ENCODE measurements at places on chromosomes 7 and 10. TPM values are rescaled to one million over a fixed set of nuclear protein-coding genes. Genes with fewer than 3 reads are reported as not detected.

DNA sequence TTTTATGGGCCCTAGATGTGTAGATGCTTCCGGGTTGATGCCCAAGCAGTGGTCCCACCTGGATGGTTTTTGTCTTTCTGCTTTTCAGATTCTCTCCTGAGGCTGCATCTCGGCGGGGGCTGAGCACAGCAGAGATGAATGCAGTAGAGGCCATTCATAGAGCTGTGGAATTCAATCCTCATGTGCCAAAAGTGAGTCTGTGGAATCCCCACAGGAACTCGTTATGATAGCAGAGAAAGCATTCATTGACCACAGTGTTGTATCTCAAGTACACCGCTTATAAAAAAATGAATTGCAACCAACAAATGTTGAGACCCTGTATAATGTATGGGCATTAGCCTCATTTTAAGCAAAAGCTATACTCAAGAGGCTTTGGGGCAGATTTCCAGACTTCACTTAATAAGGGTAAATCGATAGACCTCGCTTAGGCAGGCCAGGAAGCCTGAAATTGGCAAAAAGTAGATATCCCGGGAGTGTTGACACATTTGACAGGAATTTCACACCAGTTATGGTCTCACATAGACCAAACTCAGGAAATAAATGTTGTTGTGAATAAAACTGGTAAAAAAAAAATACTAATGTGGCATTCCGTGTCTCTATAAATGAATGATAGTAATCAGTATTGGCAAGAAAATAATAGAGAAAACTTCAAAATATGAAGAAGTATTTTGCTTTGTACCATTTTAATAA is 132.0 kb downstream of the WNT2 start:
- no peak overlapping the region for H3K4me3 ChIP-seq
- H3K4me1 ChIP-seq, result no peaks in the 10 kb centered on the region
- no peaks in the 10 kb centered on the region for H3K27me3 ChIP-seq
- H3K36me3 ChIP-seq, result no peaks in the 10 kb centered on the region

GRCh38 chr10:54372179-54372578 is 428.9 kb downstream of the PCDH15 start:
- H3K27ac ChIP-seq, result no peak overlapping the region
- no peaks in the 10 kb centered on the region for H3K27me3 ChIP-seq
- no peak overlapping the region for H3K4me3 ChIP-seq

The DMTF1 gene
- total RNA-seq, result 36.2 TPM

DNA sequence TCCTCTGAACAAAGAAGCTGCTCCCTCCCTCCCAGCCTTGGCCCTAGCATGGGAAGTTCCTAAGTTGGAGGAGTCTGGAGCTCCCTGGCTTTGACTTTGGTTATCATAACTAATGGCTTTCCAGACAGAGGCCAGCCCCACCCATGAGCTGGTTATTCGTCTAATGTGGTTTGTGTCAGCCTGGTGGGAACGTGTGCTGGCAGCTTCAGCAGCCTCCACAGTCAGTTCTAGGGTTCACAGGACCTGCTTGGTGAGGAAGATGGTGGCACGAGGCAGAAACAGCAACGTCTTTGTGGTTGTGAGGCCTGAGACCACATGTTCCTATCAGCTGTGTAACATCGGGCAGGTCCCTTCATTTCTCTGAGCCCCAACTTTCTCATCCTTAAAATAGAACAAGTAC is 103.1 kb downstream of the PAXIP1 start:
- H3K36me3 ChIP-seq, result no peaks in the 10 kb centered on the region
- H3K4me3 ChIP-seq, result no peak overlapping the region
- no peaks in the 10 kb centered on the region for H3K4me1 ChIP-seq
- no peak for DNase-seq
- H3K27ac ChIP-seq, result no peak overlapping the region

GRCh38 chr7:50832744-50833143 is 50.0 kb upstream of the GRB10 start:
- no peaks in the 10 kb centered on the region for H3K36me3 ChIP-seq
- H3K27ac ChIP-seq, result no peak overlapping the region
- H3K4me1 ChIP-seq, result no peaks in the 10 kb centered on the region
- no peaks in the 10 kb centered on the region for H3K27me3 ChIP-seq
- H3K4me3 ChIP-seq, result no peak overlapping the region
- DNase-seq, result no peak

DNA sequence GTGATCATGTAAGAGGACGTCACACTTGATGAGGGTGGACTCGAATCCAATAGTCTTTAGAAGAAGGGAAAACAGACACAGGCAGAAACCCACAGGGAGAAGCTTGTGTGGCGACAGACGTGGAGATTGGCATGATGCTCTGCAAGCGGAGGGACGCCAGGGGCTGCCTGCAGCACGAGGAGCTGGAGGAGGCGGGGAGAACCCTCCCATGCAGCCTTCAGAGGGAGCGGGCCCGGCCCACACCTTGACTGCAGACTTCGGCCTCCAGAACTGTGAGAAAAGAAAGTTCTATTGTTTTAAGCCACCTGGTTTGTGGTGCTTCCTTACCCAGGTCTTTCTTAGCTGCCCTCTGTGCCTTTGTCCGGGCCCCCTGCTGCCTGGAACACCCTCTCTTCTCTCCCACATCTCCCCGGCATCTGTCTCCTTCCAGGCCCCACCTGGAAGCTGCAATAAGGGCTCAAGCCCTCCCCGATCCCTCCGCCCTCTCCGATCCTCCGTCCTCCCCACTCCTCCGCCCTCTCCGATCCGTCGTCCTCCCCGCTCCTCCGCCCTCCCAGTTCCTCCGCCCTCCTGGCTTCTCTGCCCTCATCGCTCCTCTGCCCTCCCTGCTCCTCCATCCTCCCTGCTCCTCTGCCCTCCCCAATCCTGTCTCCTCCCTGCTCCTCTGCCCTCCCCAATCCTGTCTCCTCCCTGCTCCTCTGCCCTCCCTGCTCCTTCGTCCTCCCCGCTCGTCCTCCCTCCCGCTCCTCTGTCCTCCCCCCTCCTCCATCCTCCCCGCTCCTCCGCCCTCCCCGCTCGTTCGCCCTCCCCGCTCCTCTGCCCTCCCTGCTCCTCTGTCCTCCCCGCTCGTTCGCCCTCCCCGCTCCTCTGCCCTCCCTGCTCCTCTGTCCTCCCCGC is 17.4 kb upstream of the PRKAG2 start:
- no peak for DNase-seq
- no peak overlapping the region for H3K27ac ChIP-seq
- H3K36me3 ChIP-seq, result no peaks in the 10 kb centered on the region
- no peaks in the 10 kb centered on the region for H3K27me3 ChIP-seq
- H3K4me1 ChIP-seq, result no peaks in the 10 kb centered on the region

GRCh38 chr7:7522421-7522820 is 13.3 kb downstream of the COL28A1 start:
- no peak for DNase-seq
- no peaks in the 10 kb centered on the region for H3K27me3 ChIP-seq
- no peak overlapping the region for H3K27ac ChIP-seq
- no peaks in the 10 kb centered on the region for H3K36me3 ChIP-seq
- peaks cover 6% of the 10 kb centered on the region for H3K4me1 ChIP-seq

The AKR1C2 gene
- total RNA-seq, result 1.0 TPM

DNA sequence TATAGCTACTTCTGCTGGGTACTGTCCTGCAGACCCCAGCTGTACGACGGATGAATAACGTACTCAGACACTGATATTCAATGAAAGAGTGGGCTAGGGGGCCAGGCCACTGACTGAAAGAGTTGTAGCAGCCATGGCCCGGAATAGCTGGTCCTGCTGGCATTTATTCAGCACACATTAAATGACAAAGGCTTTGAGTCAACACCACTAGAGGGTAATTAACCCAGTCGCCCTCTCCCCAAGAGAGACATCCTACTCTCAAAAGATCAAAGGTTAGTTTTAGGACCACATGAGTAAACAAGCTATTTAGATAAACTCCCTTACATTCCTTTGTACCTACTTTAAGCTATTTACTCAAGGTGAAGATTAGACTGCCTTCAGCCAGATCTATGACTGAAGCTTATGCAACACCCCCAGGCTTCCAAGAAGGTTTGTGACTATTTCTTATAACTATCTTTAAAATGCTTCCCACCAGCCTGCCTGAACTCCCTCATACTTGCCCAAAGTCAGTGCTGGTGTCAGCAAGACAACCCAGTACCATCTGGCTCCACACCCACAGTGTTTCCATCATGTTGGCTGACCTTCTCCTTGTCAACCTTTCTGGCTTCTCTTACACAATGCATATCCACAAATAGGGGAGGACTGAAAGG is 629.1 kb downstream of the SORCS1 start:
- no peak overlapping the region for H3K27ac ChIP-seq
- H3K4me3 ChIP-seq, result no peak overlapping the region
- no peaks in the 10 kb centered on the region for H3K27me3 ChIP-seq
- no peak for DNase-seq
- H3K36me3 ChIP-seq, result no peaks in the 10 kb centered on the region
- H3K4me1 ChIP-seq, result no peaks in the 10 kb centered on the region

DNA sequence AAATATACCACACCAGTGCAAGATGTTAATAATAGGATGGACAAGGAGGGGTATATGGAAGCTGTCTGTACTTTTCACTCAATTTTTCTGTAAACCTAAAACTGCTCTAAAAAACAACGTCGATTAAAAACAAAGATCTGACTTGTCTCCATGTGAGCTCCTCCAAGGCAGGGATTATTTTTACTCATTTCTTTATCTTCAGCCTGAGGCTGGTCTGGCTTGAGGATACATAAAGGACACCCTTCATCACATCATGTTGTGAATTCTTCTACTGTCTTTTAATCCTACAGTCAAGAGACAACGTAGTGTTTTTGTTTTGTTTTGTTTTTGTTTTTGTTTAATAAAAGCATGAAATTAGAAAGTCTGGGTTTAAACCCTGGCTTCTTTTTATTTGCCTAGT is 486.9 kb downstream of the PLXNA4 start:
- no peak for DNase-seq
- H3K27ac ChIP-seq, result no peak overlapping the region
- H3K27me3 ChIP-seq, result no peaks in the 10 kb centered on the region
- H3K4me3 ChIP-seq, result no peak overlapping the region

The INPP5A gene
- total RNA-seq, result 95.5 TPM

DNA sequence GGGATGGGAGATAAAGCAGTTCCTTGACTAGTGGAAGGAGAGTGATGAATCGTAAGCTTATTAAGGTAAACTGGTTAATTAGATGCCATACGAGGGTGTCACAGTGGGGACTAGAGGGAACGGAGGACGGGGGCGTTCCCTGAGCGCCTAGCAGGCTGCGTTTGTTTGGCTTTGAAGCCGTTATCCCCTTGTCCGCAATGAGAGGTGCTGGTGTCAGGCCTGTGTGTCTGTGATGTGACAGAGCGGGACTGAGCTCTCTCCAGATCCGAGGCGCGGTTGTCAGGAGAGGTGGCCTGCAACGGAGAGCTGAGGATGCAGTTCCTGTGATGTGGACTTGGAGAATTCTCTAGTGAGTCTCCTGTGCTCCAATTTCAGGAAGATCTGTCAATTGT is 60.0 kb upstream of the PRPS1L1 start:
- peak overlapping the region; percentile 75 for H3K4me3 ChIP-seq
- H3K36me3 ChIP-seq, result no peaks in the 10 kb centered on the region
- H3K27ac ChIP-seq, result peak overlapping the region; percentile 96
- H3K4me1 ChIP-seq, result no peaks in the 10 kb centered on the region
- no peaks in the 10 kb centered on the region for H3K27me3 ChIP-seq

GRCh38 chr7:45590679-45591057 is 16.5 kb downstream of the ADCY1 start:
- no peak overlapping the region for H3K27ac ChIP-seq
- H3K4me3 ChIP-seq, result no peak overlapping the region
- H3K4me1 ChIP-seq, result no peaks in the 10 kb centered on the region
- DNase-seq, result no peak

GRCh38 chr7:148894591-148894990 is 10.5 kb upstream of the EZH2 start:
- H3K4me1 ChIP-seq, result no peaks in the 10 kb centered on the region
- no peaks in the 10 kb centered on the region for H3K27me3 ChIP-seq
- H3K36me3 ChIP-seq, result no peaks in the 10 kb centered on the region
- H3K4me3 ChIP-seq, result no peak overlapping the region
- DNase-seq, result no peak

The FAM237B gene
- not detected for total RNA-seq

DNA sequence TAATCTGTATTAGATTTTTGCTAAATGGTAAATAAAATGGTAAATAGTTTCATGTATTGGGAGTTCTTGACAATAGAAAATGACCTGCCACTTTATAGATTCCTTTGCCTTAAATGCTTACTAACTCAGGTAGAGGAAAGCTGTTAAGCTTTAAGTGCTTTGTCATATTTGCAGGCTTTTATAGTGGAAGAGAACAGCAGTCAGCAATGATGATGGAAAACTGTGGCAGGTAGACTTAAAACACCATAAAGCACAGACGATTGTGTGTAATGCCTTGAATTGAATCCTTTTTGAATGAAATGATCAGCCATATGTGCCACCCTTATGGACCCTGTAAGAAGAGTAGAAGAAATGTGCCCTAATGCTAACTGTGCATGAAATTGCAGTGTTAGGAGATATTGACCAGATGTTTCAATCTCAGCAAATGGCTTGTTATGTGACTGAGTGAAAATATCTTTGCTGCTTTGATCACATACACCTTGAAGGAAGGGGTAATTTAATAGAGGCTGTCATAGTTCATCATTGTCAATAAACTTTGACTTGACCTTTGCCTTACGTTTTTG is 230.4 kb downstream of the ADK start:
- no peak overlapping the region for H3K27ac ChIP-seq
- no peaks in the 10 kb centered on the region for H3K4me1 ChIP-seq
- no peaks in the 10 kb centered on the region for H3K36me3 ChIP-seq
- H3K4me3 ChIP-seq, result no peak overlapping the region

The VWC2 gene
- 0.91 TPM for total RNA-seq

The PTPRZ1 gene
- total RNA-seq, result 0.76 TPM

Data from uterus (tissue), 4 donors.